ENCODE measurements at places on chromosomes 5 and 9.

GRCh38 chr5:85357309-85357708, 972.6 kb upstream of the EDIL3 start:
- DNase-seq: no peak

- DNase-seq: peak; percentile 89
Measured at GRCh38 chr9:7185612-7186011, 427.8 kb downstream of the KDM4C start.

DNA sequence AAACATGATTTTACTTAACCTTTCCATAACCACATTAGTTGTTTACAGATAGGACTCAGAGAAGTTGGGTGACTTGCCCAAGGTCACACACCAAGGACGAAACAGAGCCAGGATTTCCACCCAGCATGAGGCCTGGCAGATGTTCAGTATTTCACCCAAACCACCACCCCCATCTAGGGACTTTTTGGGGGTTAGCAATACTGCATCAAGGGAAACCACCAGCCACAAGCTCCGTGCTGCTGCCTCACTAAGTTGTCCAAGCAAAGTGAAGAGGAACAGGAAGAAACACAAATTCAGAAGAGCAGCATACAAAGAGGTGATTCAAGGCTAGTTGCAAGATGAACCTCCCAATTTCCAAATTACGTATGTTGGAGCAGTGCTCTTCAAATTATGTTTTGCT, 219.6 kb upstream of the RORB start:
- no peak for DNase-seq

GRCh38 chr5:102802708-102803458, 47.8 kb downstream of the PAM start:
- DNase-seq: no peak

GRCh38 chr5:178730940-178731265, 444 bp upstream of the ZNF354A start:
- no peak for DNase-seq

GRCh38 chr5:169934990-169935389, 45.3 kb downstream of the INSYN2B start:
- DNase-seq: peak; percentile 33

GRCh38 chr5:122997294-122997693, 39.2 kb downstream of the PPIC start:
- no peak for DNase-seq

GRCh38 chr9:81389569-81389993, 299.8 kb downstream of the TLE1 start:
- DNase-seq: peak; percentile 98

DNA sequence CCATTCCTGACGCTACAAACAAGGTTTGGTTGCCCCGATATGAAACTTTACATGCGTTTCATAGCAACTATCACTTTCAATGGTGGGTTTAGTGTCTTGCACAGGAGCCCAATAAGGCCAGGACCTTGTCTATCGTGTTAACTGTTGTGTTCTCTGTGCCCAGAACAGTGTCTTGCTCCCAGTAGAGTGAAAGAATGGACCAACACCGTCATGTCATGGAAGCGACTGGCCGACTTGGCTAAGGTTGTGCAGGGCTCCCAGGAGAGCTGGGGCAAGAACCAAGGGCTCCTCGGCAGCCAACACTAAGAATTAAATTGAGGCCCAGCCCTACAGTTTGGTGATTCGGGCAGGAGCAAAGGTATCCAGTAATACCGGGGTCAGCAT, 498 bp upstream of the ARHGEF37 start:
- DNase-seq: no peak

- no peak for DNase-seq
Measured at GRCh38 chr5:178515776-178516503, 74.3 kb downstream of the COL23A1 start.

DNA sequence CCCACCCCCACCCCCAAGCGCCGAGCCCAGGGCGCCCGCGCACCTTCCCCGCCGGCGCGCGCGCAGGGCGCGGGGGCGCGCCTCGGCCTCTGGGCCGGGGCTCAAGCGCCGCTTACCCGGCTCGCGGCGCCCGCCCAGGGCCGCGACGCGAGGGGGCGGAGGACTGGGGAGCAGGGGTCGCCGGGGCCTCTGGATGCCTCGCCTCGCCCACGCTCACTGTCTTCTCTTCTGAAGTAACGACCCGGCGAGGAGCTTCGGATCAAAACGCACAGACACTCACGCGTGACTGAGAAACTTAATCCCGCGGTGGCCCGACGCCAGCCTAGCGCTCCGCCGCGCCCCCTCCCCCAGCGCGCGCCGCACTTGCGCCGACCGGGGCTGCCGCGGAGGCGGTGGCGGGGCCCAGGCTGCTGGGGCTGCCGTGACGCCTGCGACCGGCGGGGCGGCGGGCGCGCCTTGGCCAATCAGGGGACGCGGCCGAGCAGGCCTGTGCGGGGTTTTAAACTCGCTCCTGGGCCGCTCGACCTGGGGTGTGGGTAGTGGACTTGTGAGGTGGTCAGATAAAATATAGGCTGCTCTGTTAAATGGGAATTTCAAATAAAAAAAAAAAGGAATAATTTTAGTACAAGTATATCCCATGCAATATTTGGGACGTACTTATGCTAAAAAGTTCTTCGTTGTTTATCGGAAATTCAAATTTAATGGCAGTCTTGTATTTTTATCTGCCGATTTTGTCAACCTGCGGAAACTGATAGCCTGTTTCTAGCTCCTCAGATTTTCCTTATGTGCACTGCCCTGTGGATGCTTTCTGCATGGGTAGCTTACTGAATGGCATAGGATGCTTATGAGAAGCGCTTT, at the start of gene MPDZ:
TSS of gene MPDZ (minus strand) at position 409 of the 858 bp plus-strand sequence. CDS start 29,377 bp downstream, outside the sequence.
- peak; percentile 63 for DNase-seq

- DNase-seq: no peak
Measured at GRCh38 chr9:103444176-103444575, 449.0 kb downstream of the CYLC2 start.

- DNase-seq: no peak
Measured at GRCh38 chr5:130077007-130077406, 172.7 kb downstream of the CHSY3 start.

GRCh38 chr5:150310246-150310645, 7.5 kb upstream of the ARSI start:
- no peak for DNase-seq

GRCh38 chr9:99592834-99593574, 228.7 kb upstream of the NR4A3 start:
- DNase-seq: no peak

GRCh38 chr9:120890320-120891244, 13.6 kb upstream of the PHF19 start:
- no peak for DNase-seq

DNA sequence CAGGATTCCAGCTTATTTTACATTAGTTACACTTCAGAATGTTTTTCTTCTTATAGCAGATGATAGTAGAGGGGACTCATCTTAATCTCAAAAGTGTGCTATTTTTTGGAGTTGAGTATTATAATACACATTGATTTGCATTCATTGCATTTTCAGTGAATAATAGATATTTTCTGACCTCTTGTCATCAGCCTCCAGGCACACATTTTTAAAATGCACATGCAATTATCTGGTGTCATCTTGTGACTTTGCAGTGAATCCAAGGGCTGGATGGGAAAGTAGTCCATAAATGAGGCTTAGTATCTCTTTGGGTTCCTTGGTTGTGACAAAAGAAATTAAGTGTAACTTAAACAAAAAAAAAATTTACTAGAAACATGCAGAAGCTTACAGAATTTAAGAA, 28.1 kb upstream of the POU4F3 start:
- DNase-seq: no peak

DNA sequence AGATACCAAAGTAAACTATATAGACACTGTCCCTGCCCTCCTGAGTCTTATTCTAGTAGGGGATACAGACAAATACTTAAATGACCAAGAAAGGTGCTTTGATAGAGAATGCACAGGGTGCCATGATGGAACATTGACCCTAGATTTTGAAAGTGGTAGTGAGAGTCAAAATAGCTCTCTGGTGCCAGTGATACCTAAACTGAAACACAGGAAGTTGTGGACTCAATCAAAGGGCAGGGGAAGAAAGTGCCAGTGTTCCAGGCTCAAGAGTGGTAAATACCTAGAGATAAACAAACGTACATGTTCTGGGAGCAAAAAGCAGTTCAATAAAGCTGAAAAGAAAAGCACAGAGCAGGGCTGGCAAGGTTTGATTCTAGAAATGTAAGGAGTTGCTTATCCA, 267.6 kb downstream of the ISL1 start:
- DNase-seq: no peak

DNA sequence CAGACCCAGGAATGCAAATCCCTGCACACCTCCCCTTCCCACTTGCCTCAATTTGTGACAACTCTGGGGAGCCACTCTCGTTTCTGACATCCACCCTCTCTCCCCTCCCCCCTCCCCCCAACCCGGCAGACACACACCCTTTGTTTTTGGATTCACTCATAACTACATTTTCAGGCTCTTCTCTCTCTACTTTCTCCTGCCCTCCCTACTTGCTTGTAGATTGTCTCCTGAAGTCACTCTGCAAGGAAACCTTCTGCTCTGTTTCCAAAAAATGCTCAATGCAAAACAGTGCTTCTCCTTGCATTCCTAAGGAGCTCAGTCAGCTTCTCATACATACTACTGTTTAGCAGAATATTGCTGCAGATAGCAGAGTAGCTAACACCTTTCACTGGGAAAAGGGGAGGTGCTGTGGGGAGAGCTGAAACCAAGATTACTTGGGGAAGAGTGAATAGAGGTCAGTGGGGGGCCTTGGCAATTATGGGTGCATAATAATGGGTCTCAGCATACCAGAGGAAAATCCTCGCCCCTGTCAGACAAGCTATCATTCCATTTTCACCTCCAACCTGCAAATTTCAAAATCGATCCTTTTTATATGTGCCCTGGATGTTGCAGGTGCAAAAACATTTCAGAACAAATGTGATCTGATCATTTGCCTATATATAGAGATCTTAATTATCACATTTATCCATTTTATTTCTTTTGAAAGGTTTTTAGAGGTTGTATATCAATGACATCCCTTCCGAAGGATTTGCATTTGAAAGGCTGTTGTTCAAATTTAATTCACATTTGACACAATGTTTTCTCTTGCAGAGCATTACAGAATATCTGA, 1860.7 kb upstream of the WWC1 start:
- DNase-seq: no peak

- no peak for DNase-seq
Measured at GRCh38 chr5:149162401-149163084, 21.2 kb downstream of the ABLIM3 start.

Measured in AG10803 (cell line).